ENCODE measurements at places on chromosomes 7 and 10.

- no peak for DNase-seq
Measured at GRCh38 chr7:18638594-18639452, 143.3 kb downstream of the HDAC9 start.

DNA sequence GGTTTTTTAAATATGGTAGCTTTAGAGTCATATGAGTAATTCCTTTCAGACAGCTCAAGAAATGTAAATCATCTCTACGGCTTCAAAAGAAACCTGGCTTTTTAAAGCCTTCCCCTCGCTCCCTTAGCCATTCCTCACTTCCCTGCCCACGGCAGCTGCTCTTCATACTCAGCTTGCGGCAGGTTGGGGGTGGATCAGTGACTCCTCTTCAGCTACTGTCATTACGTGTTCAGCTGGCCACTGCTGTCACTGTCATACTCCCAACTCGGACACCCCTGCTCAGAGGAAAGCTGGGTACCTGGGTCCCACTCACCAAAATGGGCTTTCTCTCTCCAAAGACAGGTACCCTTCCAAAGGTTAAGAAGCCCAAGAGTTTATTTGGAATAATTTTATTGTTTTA, 6.6 kb downstream of the YWHAG start:
- no peak for DNase-seq

- no peak for DNase-seq
Measured at GRCh38 chr10:36048236-36048635, 406.1 kb upstream of the FZD8 start.

- no peak for DNase-seq
Measured at GRCh38 chr10:101130984-101131961, at the start of gene TLX1. Gene TLX1 (plus strand): TSS chr10:101131300. CDS start chr10:101131542, 242 bp downstream.

- DNase-seq, result no peak
Measured at GRCh38 chr10:90652519-90652918, 205.3 kb downstream of the HTR7 start.

- DNase-seq, result no peak
Measured at GRCh38 chr7:106595922-106596321, 65.0 kb downstream of the CCDC71L start.

DNA sequence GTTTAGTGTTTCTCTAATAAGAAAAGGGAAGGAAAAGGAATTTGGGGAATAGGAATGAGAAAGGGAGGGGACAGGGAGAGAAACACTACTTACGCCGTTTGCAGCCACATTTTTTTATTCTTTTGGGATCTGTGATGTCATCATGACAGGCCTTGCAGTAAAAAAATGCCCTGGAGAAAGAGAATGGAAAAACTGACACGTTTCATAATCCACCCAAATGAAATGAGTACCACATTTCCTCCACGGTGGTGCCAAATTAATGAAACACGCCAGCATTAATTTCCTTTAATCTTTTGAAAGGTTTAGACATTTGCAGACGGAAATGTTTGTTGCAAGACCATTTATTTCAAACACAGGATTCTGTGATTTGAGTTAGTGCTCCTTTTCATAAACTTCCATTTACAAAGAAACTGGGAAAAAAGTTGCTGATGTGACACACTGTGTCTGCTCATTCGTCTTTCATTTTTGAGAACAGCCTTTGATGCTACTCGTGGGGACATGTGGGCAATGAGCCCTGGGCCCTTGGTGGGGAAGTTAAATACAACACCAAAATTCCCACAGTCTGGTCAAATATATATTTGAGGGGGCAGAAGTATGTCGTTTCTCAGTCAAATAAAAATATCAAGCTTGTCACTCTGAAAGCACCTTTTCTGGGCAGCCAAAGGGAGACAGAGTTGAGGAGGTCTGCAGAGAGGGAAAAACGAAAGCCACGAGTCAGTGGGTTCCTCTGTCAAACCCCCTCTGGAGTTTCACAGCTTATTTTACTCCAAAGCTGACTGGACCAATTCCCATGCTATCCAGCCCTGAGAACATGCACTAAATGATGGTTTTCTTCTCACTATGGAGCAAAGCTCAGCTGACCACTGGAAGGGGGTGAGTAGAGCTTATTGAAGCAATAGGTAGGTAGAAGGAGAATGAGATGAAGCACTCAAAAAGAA, 625.5 kb downstream of the KCNMA1 start:
- DNase-seq, result no peak
